GM12891 (cell line): ENCODE measurements at places on chromosomes 7 and 10.

GRCh38 chr10:129446183-129446581, 20.9 kb upstream of the MGMT start:
- DNase-seq = no peak

DNA sequence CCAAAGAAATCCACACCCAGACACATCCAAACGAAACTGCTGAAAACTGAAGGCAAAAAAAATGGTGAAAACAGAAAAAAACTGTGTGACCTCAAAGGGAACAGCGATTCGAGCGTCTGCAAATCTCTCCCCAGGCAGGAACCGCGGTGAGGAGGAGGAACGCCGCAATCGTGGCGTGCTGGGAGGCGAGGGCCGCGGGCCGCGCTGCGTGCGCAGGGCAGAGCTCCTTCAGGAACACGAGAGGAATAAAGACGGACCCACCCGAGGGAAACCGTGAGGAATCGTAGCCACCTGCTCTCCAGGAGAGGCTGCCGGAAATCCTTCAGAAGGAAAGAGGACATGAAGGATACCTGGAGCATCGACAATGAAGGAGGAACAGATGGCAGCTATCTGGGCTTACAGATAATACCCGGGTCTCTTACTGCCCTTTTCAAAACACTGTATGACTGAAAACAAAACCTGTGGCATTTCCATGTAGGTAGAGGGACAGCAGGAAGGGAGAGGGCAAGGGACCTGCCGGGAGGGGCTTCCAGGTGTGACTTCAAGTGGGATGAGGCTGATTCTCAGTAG, 266.0 kb downstream of the MAD1L1 start:
- DNase-seq = no peak

DNA sequence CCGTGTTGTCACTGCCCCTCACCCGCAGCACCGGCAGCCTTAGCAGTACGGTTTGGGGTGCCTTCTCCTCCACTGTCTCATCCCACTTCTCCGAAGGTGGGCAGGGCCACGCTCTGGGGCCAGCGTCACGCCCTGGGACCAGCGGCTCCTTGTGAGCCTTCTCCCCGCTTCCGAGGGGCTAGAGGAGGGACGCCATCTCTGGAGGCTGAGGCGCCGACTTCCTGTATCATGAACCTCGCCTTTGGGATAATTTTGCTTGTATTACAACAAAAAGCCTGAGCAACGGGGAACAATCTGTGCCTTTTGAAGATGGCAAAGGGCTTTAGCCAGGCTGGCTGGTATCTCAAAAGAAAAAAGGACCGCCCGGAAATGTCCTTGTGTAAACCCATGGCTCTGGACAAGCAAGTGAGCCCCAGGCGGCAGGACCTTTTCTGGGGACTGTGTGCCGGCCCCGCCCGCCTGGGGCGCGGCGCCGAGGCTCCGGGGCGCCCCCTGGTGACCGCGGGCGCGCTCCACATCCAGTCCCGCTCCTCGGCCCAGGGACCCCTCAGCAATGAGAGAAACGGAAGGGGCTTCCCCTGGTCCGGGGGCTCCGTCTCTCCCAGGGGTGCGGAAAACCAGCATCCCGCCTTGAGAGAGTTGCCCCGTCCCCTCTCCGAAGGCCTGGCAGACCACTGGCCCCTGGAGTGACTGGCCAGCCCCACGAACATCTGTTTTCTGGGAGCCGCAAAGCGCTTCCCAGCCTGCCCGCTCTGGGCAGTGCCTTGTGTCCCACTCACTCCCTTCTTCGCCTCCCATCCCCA, 3.8 kb downstream of the DEPP1 start:
- DNase-seq = peak; percentile 81

- DNase-seq = peak; percentile 56
Observed at GRCh38 chr10:102596506-102596971, 47.7 kb upstream of the TRIM8 start.

- no peak for DNase-seq
Observed at GRCh38 chr7:108613949-108614381, 44.3 kb downstream of the DNAJB9 start.

DNA sequence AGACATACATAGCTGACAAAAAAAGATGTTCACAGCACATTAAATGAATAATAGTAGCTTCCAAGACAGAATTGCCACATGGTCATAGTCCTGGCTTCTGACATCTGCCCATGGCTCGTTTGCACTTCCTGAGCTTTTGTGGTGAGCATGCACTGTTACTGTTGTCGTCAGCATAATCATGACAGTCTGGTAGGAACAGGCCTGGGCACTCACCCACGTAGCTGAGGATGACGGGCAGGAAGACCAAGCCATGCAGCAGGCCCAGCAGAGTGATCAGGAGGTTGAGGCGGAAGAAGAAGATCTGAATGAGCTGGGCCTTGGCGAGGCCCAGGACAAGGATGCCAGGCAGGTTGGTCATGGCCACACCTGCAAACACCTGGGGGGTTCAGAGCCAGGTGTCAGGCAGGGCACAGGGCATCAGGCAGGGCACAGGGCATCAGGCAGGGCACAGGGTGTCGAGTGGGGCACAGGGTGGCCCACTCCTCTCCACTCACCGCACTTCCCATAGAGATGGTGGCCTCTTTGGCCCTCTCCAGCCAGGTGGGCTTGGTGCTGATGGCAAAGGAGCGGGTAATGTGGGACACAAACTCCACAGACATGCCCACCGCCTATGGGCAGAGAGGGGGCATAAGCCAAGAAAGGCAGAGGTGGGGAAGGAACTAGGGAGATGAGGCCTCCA, 25.3 kb upstream of the NUDCD3 start:
- no peak for DNase-seq

DNA sequence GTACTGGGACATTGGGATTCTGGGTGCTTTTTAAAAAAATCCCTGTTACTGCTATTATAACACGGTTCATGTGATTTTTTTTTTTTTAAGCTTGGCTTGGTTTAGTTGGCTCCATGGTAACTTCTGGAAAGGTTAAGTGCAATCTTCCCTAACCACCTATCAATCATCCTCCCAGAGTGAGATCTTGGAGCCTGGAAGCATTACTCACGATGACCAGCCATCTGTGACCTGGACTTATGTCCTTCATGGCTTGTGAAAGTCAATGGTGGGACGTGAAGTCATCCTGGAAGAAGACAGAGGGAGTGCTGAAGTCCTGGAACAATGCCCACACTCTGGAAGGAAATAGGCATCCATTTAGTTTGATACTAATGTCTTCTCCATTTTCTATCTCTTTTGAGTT, 135.5 kb upstream of the FRMD4A start:
- no peak for DNase-seq

GRCh38 chr7:155344270-155344617, 46.6 kb downstream of the INSIG1 start:
- no peak for DNase-seq

DNA sequence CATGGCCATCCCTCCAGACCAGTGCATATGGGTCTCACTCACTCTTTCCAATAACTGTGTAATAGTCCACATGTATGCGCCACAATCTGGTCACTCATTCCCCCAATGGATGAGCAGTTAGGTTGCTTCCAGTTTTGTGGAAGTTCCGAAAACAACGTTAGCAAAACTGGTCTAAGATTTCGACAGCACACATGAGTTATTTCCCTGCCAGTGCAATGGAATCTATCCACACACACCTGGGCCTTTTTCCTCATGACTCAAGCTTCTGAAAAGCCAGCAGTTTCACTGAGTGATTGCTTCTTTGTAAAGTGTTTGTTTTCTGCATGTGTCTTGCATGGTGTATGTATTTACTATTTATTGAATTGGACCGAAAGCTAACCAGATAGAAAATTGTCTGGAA, 58.8 kb upstream of the FHIP2A start:
- DNase-seq = no peak

GRCh38 chr10:29039091-29039490, 249.8 kb upstream of the LYZL1 start:
- no peak for DNase-seq

DNA sequence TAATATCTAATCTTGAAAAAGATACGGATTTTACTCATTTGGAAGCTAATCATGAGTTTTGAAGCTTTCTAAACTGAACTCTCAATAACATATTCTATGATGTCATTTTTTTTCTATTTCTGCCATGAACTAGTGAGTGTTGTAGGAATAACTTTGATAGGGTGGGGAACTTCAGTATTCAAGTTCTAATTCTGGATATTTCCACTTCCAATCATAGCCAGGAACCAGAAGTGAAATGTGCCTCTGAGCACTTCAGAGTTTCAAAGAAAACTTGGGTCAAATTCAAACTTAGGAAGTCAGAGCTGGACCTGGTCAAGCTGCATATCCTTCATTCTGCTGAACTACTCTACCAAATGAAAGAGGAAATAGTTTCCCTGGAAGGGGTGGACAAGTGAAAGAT, 847 bp downstream of the AGMO start:
- no peak for DNase-seq

- no peak for DNase-seq
Observed at GRCh38 chr7:155660758-155661093, 16.3 kb downstream of the RBM33 start.

- no peak for DNase-seq
Observed at GRCh38 chr10:93894516-93895378, 969 bp downstream of the SLC35G1 start.

GRCh38 chr10:84685047-84685660, 356.8 kb downstream of the CCSER2 start:
- DNase-seq = no peak

DNA sequence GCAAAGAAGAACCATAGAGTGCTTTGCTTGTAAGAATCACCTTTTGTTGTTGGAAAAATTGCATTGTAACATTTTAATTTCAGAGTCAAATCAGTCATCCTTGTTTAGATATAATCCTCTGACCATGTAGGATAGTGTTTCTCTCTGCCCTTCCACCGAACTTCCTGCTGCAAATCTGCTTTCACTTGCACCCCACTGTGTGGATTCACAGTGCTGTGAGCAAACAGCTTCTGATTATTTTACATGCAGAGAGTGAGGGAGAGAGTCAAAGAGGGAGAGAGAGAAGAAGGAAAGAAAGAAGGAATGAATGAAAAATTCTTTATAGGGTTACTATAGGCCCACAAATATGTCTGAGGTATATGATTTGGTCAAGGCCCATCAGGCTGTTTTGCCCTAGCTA, 30.0 kb upstream of the SEM1 start:
- DNase-seq = no peak

DNA sequence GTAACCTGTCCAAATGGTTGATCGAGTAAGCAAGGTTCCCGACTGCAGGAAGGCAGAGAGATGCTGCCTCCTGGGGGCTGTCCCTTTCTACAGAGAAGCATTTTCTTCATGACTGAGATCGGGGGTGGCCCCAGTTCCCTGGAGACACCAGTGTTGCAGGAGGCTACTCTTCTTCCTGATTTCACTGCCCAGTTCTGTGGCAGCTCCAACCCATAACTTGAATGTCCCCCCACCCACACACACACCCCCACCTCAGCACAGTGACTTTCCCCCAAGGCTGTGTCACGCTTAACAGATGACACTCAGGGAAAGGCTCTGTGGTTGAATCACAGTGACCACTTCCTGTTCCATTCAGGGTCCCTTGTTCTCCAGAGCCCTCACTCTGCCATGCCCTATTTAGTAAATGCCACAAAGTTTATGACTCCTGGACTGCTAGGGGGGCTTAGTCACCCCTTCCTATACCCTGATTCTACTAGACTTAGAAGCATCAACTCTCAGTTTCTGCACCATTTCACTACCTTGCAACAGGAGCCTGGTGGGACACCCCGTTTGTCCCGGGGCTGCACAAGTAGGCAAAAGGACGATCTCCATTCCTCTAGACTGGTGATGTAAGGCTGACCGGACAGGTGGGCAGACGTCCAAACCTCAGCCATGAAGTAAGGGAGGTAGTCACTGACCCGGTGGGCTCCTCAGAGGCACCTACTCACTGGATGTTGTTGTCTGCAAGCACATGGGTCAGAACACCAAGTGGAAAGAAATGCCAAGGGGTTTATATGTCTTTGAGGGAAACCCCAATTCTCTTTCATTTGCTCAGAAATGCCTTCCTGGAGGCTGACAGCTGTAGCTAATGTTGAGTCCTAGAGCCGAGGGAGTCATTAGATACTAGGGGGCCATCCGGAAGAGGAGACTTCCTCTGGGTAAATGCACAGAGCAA, 31.3 kb upstream of the SMC3 start:
- DNase-seq = no peak

GRCh38 chr10:117539903-117540639, 2.5 kb upstream of the EMX2 start:
- DNase-seq = no peak

- no peak for DNase-seq
Observed at GRCh38 chr7:66630531-66630930, 1.9 kb downstream of the KCTD7 start.

- no peak for DNase-seq
Observed at GRCh38 chr7:128790315-128791041, 1.3 kb upstream of the CCDC136 start.

GRCh38 chr10:13100349-13101294, 659 bp downstream of the OPTN start:
- DNase-seq = no peak

GRCh38 chr7:28937103-28937502, 21.0 kb downstream of the TRIL start:
- no peak for DNase-seq

DNA sequence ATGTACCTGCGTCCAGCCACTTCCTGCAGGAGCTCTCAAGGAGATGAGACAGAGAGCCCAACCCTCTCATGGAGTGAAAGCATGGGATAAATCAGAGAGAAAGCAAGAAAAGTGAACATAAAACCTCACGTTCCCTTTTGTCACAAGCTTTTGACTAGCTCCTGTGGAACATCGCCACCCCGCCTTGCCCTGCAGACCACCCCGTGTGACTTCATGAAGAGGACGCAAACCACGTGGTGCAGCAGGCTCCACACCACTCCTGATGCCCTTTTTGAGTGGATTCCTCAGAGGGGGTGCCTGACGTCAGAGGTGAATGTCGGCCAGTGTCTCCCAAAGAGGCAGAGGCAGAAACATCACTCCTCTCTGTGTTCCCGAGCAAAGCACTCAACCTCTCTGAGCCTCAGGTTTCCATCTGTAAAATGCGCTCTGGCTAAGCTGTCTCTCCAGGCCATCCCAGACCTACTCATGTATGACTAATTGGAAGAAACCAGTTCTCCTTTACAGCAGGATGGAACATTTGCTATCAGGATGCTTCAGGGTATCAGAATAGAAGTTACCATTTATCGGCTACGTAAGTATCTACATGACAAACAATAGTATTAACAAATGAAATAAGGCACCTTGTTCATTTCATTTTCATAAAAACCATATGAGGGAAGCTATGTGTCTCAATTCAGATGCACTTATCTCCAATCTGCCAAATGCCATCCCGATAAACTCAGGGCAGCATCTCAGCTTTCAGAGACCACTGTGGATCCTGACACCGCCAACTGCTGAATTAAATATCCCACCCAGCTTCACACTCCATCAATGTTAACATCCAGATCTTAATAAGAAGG, 5.3 kb downstream of the ZNF488 start:
- DNase-seq = no peak

DNA sequence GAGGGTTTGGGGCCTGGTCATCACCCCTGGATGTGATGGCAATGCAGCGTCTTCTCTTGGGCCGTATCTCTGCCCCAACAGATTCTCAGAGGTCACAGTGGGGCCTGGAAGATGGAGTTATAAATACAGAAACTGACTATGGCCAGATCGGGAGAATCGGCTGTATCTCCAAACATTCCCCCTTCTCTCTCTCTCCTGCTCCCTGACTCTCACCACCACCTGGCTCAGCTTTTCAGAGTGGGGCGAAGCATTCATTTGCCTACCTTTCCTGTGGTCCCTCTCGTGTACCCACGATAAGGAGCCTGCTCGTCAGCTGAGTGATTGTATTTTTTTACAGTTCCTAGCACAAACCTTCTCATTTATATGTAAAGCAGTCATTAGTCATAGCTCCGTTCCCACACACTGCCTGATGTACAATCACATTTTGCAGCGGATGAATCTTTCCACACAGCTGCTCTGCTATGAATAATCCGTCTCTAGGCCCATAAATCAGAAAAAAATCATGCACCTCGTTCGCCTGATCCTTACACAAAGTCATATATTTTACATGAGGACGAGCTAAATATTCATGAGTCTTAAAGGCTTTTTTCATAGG, 23.2 kb upstream of the BTRC start:
- DNase-seq = no peak
